HT-29 (cell line): ENCODE measurements at places on chromosomes 3 and 15. TPM values are rescaled to one million over a fixed set of nuclear protein-coding genes. Genes with fewer than 3 reads are reported as not detected.

- DNase-seq, result no peak
Measured at GRCh38 chr3:129913618-129914017, 20.1 kb upstream of the TMCC1 start.

DNA sequence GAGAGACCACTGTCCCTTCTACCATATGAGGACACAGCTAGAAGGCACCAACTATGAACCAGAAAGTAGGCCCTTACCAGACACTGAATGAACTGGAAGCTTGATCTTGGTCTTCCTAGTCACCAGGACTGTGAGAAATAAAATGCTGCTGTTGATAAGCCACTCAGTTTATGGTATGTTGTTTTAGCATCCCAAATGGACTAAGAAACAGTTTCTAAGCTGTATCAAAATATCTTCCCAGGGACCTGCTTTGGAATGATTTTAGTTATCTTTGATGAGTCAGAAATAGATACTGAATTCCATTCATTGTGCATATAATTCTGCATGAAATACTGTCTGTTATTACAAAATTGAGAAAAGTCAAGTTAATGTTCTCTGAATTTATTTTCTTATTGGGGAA is 18.6 kb downstream of the WDR76 start:
- no peak for DNase-seq

The AKAP13 gene
- total RNA-seq, result 90.3 and 108 TPM in 2 replicates

The MESP2 gene
- total RNA-seq, result 0.15 TPM in 1 of 2 replicates, not detected in the other

The TTBK2 gene
- total RNA-seq, result 10.7 and 12.5 TPM in 2 replicates
